ENCODE measurements at places on chromosomes 4 and X. TPM values are rescaled to one million over a fixed set of nuclear protein-coding genes. Genes with fewer than 3 reads are reported as not detected.

DNA sequence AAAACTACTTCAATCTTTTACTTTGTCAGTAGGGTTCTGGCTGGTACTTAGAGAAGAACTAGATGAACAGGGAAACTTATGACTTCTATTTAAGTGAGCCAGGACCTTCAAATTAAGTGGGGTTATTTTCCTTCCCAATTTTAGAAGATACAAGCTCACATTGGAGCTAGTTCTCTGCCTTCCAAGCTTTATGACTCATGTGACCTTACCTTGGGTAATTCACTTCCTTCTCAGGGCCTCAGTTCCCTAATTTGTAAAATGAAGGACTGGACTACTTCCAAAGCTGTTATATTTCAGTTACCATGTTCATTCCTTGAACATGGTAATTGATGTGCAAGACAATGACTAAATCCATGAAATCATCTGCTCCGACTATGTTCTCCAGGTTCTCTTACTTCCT lies 32.0 kb upstream of the DCX start:
- no peak for DNase-seq

The TLR2 gene
- 4.6 TPM for polyA plus RNA-seq

DNA sequence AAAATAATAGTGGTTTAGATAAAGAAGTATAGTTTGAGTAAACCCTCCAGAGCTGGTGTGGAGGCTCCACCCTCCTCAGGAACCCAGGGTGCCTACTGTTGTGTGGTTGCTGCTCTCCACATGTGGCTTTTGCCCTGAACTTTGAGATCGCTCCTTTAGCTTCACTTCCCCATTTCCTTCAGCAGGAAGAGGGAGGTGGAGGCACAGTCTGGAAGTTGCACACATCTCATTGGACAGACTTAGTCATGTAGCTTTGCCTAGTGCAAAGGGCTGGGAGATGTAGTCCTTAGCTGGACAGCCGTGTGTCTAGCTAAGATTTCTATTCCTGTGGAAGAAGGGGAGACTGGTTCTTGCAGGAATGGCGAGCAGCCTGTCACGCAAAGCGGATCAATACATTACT lies 37.9 kb downstream of the RGS12 start:
- no peak for DNase-seq

The CT47B1 gene
- polyA plus RNA-seq: not detected

- no peak for DNase-seq
Measured at GRCh38 chr4:1973218-1973617, 35.6 kb downstream of the NELFA start.

DNA sequence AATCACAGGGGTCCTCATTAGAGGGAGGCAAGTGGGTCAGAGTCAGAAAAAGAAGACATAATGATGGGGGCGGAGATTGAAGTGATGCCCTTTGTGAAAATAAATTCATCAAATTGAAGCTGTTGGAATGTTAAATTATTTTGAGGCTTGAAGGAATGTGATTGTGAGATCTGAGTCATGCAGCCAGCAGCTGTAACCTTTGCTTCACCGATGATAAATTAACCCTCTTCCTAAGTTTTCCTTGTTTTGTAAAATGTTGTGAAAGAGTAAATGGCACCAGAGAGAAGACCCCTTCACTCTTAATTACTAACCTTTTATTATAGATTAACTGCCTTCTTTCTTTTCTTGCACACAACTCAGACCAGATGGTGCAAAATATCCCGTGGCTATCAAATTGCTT lies 47.7 kb upstream of the FAM9A start:
- no peak for DNase-seq

- DNase-seq: no peak
Measured at GRCh38 chrX:106036716-106037115, 1.8 kb downstream of the SERPINA7 start.

DNA sequence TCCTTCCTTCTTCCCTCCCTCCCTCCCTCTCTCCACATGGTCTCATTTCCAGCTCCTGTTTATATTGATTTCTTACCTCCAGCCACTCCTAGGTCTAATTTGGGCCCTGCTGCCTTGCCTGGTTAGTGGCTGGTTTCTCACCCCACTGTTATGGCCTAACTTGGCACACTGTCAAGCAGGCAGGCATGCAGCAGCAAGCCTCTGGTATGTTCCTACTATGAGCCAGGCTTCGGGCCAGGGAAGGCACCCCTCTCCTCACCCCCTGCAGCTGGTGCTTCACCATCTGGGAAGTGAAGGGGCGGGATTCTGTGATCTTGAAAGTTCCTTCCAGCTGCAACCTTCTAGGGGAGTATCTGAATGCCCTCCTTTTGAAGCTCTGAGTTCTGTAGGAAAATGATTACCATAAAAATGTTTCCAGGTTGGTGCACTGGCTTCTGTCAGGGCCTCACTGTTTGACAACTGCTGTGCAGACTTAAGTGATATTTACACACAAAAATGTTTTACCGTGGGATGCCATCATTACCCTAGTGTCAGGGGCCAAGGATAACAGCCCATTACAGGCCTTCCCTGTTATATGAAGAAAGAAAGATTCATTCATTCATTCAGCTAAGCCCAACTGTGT lies 10.1 kb upstream of the VMA21 start:
- no peak for DNase-seq

DNA sequence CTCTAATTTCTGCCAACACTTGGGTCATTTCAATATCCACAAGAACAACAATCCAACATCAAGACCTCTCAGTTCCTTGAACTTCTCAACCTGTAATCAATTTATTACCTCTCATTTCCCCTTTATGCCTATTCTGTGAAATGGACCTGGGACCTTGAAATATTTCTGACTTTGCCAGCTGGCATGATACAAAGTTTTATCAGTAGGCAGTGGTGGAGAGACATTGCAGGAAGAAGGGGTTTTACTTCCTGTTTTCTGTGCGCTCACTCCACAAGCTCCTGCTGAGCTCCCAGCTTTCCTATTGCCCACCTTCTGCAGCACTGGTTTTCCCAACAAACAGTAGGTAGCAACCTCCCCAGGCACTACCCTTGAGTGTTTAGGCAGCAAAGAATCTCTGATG lies 3.5 kb upstream of the ARHGEF6 start:
- DNase-seq: no peak

The UCP1 gene
- not detected for polyA plus RNA-seq

The RAI2 gene
- polyA plus RNA-seq: 9.7 TPM

DNA sequence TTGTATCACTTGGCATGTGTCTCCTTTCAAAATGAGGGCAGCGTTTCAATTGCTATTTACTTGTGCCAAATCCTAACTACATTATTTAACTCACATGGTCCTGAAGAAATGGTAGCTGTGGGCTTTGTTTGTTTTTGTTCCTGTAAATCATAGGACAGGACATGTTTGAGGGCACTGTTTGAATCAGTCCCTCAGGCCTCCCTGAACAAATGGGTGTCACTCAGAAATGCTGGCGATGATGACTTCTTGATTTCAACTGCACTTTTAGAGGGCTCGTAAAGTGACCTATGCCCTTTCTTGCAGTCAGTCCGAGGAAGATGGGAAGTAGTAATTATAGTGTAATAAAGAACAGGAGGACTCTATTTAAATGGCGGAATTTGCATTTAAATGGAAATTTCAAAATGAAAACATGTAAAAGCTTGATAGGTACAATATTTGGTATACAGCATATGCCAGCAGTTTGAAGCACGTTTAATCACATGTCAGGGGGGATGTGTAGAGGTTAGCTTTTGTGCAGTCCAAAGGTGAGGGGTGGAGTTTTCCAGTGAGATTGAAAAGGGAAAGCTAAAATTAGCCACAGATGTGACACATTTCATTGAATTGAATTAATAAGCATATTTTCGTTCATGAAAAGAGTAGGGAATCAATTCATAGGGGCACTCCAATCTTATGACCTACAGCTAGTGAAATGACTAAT lies 1958.7 kb upstream of the IGFBP7 start:
- peak; percentile 1 for DNase-seq

All from hindlimb muscle (tissue), 1 donor.